ENCODE measurements at places on chromosomes 1 and 21. TPM values are rescaled to one million over a fixed set of nuclear protein-coding genes. Genes with fewer than 3 reads are reported as not detected.

TDRD5 gene
- total RNA-seq = not detected

FCRL2 gene
- total RNA-seq = not detected

ZBTB7B gene
- 49.6 TPM for total RNA-seq

CLCA1 gene
- not detected for total RNA-seq

SPRR2F gene
- total RNA-seq = not detected

PLEKHN1 gene
- total RNA-seq = 0.50 TPM

LGR6 gene
- 6.1 TPM for total RNA-seq

CAMTA1 gene
- 109 TPM for total RNA-seq

VSIG8 gene
- not detected for total RNA-seq

AMY1A gene
- not detected for total RNA-seq

SLC9C2 gene
- total RNA-seq = 0.71 TPM

RPS6KA1 gene
- total RNA-seq = 7.4 TPM

AKR7A2 gene
- 31.3 TPM for total RNA-seq

ADORA3 gene
- 5.5 TPM for total RNA-seq

Measured in left cardiac atrium (tissue), 4 donors.